Progenitor cell of endocrine pancreas (in vitro differentiated cells): ENCODE measurements at places on chromosomes 11 and 22. TPM values are rescaled to one million over a fixed set of nuclear protein-coding genes. Genes with fewer than 3 reads are reported as not detected.

MFRP gene
- total RNA-seq, result not detected in 2 replicates

PNPLA5 gene
- not detected in 2 replicates for total RNA-seq

RIMBP3B gene
- total RNA-seq, result 0.65 and 1.3 TPM in 2 replicates

DNA sequence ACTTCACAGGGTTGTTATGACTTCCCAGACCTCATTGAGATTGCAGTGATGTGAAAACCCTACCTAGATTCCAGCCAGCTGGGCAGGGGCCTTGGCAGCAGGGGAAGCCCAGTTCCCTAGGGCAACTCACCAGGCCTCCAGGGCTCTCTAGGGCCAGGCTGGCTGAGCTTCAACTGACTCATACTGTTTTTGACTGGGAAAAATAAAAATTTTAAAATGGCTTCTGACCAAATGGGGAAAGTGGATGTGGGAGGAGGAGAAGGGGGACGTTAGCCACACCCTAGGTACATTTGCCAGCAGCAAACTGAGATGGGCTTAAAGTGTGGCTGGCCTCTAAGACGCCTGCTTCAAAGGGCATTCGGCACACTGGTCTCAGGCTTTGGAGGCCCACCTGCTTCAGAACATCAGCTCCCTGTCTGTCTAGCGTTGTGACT, 39.0 kb downstream of the BMAL1 start:
- DNase-seq, result no peak

DNA sequence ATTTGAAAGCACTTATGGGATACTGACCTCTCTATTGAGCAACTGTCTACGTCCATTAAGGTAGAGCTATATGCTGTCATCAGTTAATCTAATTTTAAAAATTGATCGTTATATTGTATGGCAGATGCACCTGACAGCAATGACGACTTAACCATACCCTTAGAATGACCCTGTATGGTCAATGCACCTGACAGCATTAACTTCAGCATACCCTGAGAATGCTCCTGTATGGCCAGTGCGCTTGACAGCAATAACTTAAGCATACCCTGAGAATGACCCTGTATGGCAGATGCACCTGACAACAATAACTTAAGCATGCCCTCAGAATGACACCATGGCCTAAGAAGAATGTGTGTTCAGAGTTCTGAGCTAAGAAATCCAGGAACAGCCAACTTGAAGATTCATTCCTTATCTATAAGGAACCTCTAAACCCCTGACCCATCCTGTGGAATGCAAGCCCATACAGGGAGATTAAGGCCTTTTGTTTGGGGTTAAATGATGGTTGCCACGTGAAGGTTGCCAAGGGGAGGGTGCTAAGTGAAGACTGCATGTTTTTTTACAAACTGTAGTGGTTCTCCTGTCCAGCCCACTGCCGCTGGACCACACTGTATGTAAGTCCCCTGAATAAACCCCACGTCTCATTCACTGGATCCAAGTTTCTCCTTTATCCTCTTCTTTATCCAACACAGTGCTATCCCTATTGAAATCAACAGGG, 138.3 kb downstream of the GUCY1A2 start:
- no peak for DNase-seq
